ENCODE measurements at places on chromosomes 16 and 17.

GRCh38 chr16:84786605-84787262 is 33.1 kb upstream of the CRISPLD2 start:
- no peak for DNase-seq

- no peak for DNase-seq
Observed at GRCh38 chr16:64469906-64470702, 651.8 kb downstream of the CDH11 start.

DNA sequence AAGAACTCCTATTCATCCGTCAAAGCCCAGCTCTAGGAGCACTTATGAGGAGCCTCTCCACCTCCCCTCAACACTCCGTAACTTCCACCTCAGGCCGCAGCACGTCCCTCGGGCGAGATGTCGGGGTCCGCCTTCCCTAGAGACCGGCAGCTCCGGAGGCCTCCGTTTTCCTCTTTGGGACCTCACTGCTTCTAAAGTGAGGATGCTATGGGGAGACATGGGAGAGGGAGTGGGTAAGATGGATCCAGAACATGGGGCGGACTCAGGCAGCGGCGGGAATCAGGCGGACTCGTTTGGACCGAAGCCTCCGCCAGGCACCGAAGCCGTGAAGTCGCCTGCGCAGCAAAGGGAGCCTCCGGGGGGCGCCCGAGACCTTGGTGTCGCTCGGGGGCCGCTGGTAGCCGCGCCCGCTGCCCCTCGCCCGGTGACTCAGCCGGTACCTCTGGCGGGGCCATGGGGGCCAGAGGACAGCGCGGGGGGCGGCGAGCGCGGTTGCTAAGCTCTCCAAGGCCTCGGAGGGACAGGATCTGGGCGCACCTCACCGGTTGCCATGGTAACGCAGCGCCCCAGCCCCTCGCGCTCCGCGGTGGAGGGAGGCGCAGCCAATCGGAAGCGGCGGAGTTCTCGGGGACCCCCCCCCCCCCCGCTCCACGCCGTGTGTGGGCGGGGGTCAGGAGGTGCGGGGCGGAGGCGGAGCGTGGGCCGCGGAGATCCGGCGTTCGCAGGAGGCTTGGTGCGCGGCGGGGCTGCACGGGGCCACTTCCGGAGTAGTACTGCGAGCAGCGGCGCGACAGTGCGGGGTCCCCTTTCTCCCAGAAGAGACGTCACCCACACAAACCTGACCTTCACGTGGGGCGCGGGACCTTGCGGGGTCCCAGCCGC is 1.3 kb upstream of the HIC1 start:
- DNase-seq = no peak

- DNase-seq = no peak
Observed at GRCh38 chr16:55369151-55369550, 45.1 kb downstream of the IRX6 start.
